Activated CD4-positive, alpha-beta T cell treated with anti-CD3 and anti-CD28 coated beads, Interleukin-2, amount 50 U/mL, for 16 hours (primary cell): ENCODE measurements at places on chromosomes 2 and 18.
A peak's percentile ranks its signal among the peaks of the same experiment; 100 is the strongest.

GRCh38 chr2:10343658-10344057 lies 41.0 kb downstream of the HPCAL1 start:
- DNase-seq = no peak

DNA sequence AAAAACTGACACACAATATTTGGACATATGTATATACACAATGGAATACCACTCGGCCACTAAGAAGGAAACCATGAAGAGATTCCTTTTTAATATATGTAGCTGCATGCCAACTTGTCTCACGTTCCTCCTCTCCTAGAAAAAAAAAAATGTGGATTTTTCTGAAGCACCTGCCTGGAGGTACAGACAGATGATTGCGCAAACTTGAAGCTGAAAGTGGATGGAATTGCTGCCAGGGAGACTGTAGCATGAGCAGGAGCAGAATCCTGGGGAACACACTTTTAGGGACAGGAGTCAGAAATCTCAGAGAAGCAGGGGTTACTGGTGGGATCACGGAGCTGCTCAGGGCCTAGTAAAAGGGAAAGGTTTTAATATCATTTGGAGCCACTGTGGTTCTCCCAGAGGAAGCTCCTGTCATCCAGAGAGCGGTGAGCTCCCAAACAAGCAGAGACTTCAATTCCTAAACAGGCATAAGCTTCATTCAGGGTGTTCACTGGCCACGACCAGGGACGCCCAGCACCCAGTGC lies 640 bp upstream of the SPR start:
- no peak for DNase-seq

DNA sequence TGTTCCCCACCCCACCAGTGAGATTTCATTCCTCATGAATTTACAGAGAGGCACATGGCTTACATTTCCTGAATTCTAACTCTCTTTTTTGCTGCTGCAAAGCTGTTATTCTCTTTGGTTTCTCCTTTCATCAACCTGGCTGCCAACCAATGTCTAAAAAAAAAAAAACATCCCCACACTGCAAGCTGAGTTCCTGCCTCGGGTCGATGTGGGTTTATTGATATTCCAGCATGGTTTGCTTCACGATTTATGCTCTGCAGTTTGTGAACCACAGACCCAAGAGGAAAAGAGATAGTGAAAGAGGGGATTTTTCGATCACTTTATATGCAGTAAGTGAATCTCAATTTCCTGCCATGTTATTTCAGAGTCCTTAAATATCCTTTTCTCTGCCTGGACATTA lies 363.6 kb downstream of the LPIN1 start:
- DNase-seq = no peak

DNA sequence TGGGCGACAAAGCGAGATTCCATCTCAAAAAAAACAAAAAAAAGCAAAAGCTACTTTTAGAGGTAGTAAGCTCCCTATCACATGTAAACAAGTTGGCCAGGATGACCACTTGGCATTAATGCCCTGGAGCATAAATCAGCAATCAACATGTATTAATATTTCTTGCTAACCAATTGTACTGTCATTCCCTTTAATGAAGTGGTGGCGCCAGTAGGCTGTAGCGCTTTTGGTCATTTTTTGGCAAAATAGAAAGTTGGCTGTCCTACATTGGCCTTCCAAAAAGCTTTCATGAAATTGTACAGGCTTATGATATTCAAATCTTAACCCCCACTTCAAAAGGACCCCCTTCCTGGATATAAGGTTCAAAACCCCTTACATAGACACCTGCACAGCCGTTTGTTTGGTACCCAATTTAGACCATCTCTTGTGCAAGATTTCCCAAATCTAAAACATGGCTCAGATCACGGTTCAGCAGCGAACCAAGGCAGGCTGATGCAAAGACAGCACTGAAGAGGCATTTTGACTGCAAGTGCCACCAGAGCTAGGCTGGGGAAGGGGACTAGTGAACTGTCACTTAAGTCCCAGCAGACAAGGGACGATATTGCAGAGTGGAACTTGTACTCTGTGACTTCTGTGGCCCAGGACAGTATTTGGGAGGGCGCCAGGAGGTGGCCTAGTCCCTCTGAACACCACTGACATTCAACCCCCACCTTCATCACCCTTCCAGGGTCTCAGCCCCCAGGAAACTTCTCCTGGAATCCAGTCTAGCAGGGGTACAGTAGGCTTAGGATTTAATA lies 31.9 kb downstream of the SMAD7 start:
- DNase-seq = no peak

DNA sequence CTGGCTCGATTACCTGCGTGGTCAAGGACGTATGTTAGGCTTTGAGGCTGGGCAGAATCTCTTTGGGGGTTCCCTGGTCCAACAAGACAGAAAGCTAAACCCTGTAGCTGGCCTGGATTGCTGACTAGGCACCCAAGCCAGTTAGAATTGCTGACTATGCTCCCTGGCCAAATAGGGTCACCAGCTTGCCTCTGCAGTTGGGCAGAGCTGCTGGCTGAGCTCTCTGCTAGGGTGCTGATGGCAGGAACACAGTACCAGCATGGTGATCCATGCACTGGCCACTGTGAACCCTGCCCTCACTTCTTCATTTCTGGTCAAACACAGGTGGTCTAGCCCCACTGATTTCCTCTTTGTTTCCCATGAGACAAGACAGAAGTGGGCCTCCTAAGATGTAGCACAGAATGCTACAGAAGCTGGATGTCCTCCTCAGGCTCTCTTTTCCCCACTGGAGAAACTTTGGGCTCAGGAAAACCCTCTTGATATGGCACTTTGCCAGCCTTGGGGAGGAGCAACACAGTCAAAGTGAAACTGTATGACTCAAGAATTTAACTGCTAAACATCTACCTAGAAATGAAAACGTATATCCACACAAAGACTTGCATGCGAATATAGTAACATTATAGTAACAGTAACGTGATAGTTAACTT lies 20.8 kb downstream of the SP140L start:
- peak; percentile 81 for DNase-seq

- DNase-seq = peak; percentile 41
Observed at GRCh38 chr2:19362755-19363473, 4.5 kb upstream of the OSR1 start.

DNA sequence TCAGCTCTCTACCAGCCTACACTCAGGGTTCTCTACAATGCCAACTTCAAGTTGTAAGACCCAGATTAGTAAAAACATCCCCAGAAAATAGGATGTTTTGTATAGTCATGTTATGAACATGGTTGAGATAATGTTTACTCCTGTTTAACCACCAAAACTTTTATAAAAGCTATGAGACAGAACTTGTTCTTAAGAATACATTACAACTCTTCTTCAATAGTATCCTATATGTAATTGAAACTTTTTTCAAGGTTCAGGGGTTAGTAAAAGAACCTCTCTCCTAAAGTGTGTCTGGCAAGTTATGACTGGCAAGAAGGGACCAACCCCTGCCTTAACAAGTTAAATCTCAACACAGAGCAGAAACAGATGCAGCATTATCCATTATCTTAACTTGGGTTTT lies 118.8 kb upstream of the STK17B start:
- peak; percentile 59 for DNase-seq

- DNase-seq = no peak
Observed at GRCh38 chr2:190859347-190860297, 21.0 kb upstream of the GLS start.

- peak; percentile 90 for DNase-seq
Observed at GRCh38 chr2:28359222-28360057, 33.2 kb upstream of the FOSL2 start.

DNA sequence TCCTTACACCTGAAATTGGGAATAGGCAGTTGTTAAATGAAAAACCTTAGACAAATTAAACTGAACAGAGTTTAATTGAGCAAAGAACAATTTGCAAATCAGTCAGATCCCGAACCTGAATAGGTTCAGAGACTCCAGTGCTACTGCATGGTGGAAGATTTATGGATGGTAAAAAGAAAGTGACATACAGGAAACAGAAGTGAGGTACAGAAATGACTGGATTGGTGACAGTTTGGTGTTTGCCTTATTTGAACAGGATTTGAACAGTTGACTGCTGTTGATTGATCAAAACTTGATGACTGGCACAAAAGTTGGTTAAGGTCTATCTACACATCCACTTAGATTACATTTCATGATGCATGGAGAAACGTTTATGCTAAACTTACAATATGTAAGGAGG lies 248.8 kb downstream of the HNMT start:
- peak; percentile 6 for DNase-seq

DNA sequence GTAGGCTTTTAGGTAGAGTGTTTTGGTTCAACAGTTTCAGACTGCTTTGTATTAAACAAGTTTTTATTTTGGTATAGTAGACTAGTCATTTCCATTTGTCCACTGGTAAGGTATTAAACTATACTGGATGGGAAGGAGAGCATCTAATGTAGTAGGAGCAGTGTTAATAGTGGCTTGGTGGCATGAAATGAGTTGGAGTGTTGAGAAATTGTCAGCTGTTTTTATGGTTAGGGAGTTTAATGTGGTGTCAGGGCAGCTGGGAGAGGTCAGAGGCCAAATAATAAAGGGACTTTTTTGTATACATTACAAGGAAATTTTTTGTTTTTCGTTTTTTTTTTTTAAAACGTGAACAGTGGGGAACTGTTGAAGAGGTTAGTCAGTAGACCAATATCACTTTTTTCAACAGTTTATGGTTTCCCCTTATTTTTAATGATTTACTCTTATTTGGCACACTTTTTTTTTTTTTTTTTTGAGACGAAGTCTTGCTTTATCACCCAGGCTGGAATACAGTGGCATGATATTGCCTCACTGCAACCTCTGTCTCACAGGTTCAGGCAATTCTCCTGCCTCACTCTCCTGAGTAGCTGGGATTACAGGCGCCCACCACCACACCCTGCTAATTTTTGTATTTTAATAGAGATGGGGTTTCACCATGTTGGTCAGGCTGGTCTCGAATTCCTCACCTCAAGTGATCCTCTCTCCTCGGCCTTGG lies 21.2 kb downstream of the ACTR3 start:
- no peak for DNase-seq

- no peak for DNase-seq
Observed at GRCh38 chr2:84290537-84290936, 168.5 kb downstream of the SUCLG1 start.

GRCh38 chr2:132620115-132620514 lies 49.9 kb downstream of the LYPD1 start:
- DNase-seq = no peak

- no peak for DNase-seq
Observed at GRCh38 chr2:150484006-150484405, 3.5 kb downstream of the RND3 start.
